Sigmoid colon (tissue), 7 donors: ENCODE measurements at places on chromosomes 1 and 21. TPM values are rescaled to one million over a fixed set of nuclear protein-coding genes. Genes with fewer than 3 reads are reported as not detected.

GRCh38 chr1:75785320-75785982, 605 bp upstream of the RABGGTB start:
- no peak for DNase-seq
- H3K27ac ChIP-seq: peak overlapping the region; percentile 79
- H3K4me1 ChIP-seq: peaks cover 44% of the 10 kb centered on the region

GREM2 gene
- polyA plus RNA-seq: 1.2 TPM

DNA sequence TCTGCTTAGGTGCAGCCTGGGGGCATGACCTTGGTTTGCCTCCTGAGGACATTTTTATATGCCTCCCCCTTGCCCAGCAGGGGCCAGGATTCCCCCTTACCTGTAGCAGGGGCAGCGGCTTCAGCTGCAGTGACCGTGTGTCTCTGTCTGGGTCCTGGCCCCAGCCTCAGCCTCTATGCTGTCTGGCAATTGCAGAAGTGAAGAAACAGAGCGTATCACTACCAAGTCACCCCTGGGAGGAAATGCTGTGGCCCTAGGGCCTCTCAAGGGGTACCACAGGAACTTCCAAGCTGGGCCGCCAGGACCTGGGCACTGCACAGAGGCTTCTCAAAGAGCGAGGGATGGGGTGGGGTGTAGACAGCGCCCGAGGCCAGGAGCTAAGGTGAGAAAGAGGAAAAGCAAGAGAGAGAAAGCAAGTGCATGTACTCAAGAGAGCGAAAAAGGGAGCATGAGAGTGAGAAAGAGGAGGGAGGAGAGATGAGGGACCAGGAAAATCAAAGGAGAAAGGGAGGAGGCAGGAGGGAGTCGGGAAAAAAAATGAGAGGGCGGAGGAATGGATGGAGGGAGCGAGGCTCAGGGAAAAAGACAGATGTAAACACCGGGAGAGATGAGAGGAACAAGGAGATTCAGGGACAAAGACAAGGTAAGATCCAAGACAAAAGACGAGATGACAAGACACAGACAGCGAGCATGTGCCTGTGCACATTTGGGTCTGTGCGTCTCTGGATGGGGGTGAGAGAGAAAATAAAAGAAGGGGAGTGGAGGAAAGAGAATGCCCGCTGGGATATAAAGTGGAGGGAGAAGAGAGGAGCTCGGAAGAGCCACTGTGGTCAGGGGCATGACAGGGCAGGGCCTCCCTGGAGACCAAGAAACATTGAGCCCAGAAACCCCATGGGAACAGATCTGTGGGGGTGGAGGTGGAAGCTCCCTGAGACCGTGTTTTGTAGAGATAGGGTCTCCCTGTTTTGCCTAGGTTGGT, at the start of gene PTAFR:
PTAFR (minus strand) TSS at position 199 of the 979 bp plus-strand sequence. CDS start 25,669 bp downstream, outside the sequence.
- DNase-seq: no peak
- H3K36me3 ChIP-seq: no peaks in the 10 kb centered on the region
- H3K27ac ChIP-seq: peak within 1 kb of the TSS; percentile 43
- H3K4me3 ChIP-seq: no peak within 1 kb of the TSS
- H3K27me3 ChIP-seq: no peaks in the 10 kb centered on the region
- no peaks in the 10 kb centered on the region for H3K4me1 ChIP-seq

- peak; percentile 29 for DNase-seq
- no peaks in the 10 kb centered on the region for H3K27me3 ChIP-seq
- H3K36me3 ChIP-seq: no peaks in the 10 kb centered on the region
- H3K4me3 ChIP-seq: no peak overlapping the region
- no peak overlapping the region for H3K27ac ChIP-seq
Measured at GRCh38 chr1:154386643-154387352, 18.3 kb upstream of the IL6R start.

SLC45A1 gene
- 1.5 TPM for polyA plus RNA-seq

UBAP2L gene
- 23.4 TPM for polyA plus RNA-seq

GRCh38 chr1:84780000-84780716, 89.9 kb upstream of the SSX2IP start:
- H3K27me3 ChIP-seq: no peaks in the 10 kb centered on the region
- no peaks in the 10 kb centered on the region for H3K4me1 ChIP-seq
- H3K36me3 ChIP-seq: no peaks in the 10 kb centered on the region

DNA sequence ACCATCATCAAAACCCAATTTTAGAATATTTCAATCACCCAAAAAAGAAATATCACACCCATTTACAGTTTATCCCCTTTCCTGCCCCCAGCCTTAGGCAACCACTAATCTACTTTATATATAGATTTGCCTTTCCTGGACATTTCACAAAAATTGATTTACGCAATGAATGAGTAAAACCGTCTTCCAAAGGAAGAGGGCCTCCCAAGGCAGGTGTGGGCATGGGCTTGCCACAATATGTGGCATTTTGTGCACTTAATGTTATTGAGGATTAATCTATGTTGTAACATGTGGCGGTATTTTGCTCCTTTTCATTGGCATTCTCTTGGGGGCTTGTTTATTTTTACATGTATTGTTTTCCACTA, 11.8 kb upstream of the BMP8B start:
- H3K27me3 ChIP-seq: no peaks in the 10 kb centered on the region
- H3K4me3 ChIP-seq: no peak overlapping the region
- H3K36me3 ChIP-seq: no peaks in the 10 kb centered on the region
- DNase-seq: peak; percentile 18
- H3K4me1 ChIP-seq: peaks cover 4% of the 10 kb centered on the region
- H3K27ac ChIP-seq: no peak overlapping the region

GRCh38 chr21:31265366-31266013, 78.6 kb downstream of the TIAM1 start:
- no peaks in the 10 kb centered on the region for H3K36me3 ChIP-seq
- no peak overlapping the region for H3K27ac ChIP-seq
- H3K27me3 ChIP-seq: no peaks in the 10 kb centered on the region
- no peak overlapping the region for H3K4me3 ChIP-seq
- no peaks in the 10 kb centered on the region for H3K4me1 ChIP-seq

- no peak overlapping the region for H3K4me3 ChIP-seq
- no peaks in the 10 kb centered on the region for H3K27me3 ChIP-seq
- H3K4me1 ChIP-seq: peaks cover 54% of the 10 kb centered on the region
- H3K27ac ChIP-seq: peak overlapping the region; percentile 97
- no peaks in the 10 kb centered on the region for H3K36me3 ChIP-seq
Measured at GRCh38 chr1:153919876-153920852, 2.6 kb downstream of the GATAD2B start.

DNA sequence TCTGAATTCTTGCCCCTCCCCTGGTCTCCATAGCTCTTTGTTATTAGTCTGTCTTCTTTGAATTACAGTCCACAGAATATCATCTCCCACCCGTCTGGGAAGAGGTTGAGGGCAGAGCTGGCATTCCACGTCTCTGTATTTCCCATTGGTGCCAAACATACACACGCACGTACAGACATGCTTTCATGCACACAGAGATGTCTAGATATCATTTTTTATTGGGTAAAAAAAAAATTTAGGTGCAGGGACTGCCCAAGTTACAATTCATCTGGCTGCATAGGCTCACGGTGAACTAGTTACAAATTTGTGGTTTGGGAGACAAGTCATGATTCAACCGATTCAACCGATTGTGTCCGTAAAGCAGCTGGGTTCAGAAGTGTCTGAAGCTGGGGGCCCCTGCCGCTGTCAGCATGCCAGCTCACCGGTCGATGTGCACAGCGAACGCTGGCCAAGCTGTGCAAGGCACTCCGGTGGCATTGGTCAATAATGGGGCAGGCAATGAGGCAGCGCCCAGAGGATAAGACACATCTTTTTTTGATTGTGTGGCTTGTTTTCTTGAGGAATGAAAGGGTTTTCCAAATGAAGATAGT, 73.7 kb downstream of the KCNN3 start:
- no peak for DNase-seq
- H3K27ac ChIP-seq: no peak overlapping the region
- no peaks in the 10 kb centered on the region for H3K36me3 ChIP-seq
- no peaks in the 10 kb centered on the region for H3K4me1 ChIP-seq

DNA sequence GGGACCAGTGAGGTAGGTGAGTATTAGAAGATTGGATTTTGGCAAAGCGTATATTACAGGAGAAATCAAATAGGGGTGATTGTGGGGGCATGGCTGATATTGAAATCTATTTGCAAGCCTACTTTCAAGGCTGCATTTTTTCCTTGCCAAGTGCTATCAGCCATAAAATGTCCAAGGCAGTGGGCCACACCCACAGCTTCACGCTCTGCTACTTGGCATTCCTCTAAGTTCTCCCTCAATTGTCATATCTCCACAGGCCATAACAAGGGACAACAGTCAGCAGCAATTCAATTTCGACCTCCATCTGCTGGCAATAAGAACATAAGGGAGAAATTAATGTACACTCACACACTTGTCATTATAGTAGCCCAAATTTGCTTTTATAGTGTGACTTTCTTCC, 667.1 kb upstream of the PKN2 start:
- no peaks in the 10 kb centered on the region for H3K27me3 ChIP-seq
- H3K36me3 ChIP-seq: no peaks in the 10 kb centered on the region
- DNase-seq: no peak
- H3K4me1 ChIP-seq: no peaks in the 10 kb centered on the region

EFCAB14 gene
- 36.9 TPM for polyA plus RNA-seq

DNA sequence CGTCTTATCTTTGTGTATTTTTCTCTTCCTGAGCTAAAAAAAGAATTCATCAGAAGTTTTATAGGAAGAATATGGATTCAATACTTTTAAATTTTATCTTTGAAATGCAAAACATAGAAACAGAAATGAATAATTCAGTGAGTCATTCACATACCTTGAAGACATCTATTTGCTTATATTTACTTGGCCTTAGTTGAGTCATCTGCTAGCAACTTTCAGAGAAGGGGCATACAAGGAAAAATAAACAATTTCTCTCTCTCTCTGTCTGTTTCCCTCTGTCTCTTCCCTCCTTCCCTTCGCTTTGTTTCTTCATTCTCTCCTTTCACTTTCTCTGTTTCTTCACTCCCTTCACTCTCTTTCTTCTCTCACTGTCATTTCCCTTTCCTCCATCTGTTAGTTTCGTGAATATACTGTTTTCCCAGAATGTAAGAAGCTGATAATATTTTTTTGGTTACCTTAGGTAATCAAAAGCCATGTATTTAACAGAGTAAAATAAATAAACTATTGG, 477.2 kb downstream of the BRINP3 start:
- no peaks in the 10 kb centered on the region for H3K4me1 ChIP-seq
- DNase-seq: no peak
- H3K27me3 ChIP-seq: no peaks in the 10 kb centered on the region
- no peak overlapping the region for H3K27ac ChIP-seq

- peak; percentile 82 for DNase-seq
- no peak overlapping the region for H3K27ac ChIP-seq
- no peaks in the 10 kb centered on the region for H3K36me3 ChIP-seq
Measured at GRCh38 chr1:81670286-81670685, 130.4 kb upstream of the ADGRL2 start.

GRCh38 chr1:74650561-74650960, 23.0 kb downstream of the ERICH3 start:
- no peak for DNase-seq
- no peaks in the 10 kb centered on the region for H3K36me3 ChIP-seq
- no peak overlapping the region for H3K27ac ChIP-seq

GRCh38 chr1:156194300-156194652, 372 bp downstream of the SLC25A44 start:
- H3K4me1 ChIP-seq: peaks cover 21% of the 10 kb centered on the region
- no peaks in the 10 kb centered on the region for H3K27me3 ChIP-seq
- DNase-seq: no peak
- peak overlapping the region; percentile 75 for H3K4me3 ChIP-seq
- H3K27ac ChIP-seq: peak overlapping the region; percentile 85

DNA sequence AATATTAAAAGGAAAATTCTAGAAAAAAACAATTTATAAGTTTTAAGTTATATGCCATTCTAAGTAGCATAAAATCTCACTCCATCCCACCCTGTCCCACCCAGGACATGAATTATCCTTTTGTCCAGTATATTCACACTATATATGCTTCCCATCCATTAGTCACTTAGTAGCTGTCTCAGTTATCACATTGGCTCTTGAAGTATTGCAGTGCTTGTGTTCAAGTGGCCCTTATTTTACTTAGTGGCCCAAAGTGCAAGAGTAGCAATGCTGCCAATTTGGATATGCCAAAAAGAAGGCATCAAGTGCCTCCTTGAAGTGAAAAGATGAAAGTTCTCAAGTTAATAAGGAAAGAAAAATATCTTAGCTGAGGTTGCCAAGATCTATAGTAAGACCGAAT, 192.3 kb downstream of the KCNT2 start:
- no peaks in the 10 kb centered on the region for H3K4me1 ChIP-seq
- no peaks in the 10 kb centered on the region for H3K27me3 ChIP-seq

SGIP1 gene
- polyA plus RNA-seq: under 0.01 TPM

- H3K36me3 ChIP-seq: no peaks in the 10 kb centered on the region
- no peak for DNase-seq
- H3K27ac ChIP-seq: no peak overlapping the region
- peaks cover 2% of the 10 kb centered on the region for H3K4me1 ChIP-seq
Measured at GRCh38 chr1:203586496-203587081, 40.0 kb upstream of the ATP2B4 start.

JMJD4 gene
- polyA plus RNA-seq: 8.8 TPM

IQGAP3 gene
- polyA plus RNA-seq: 0.60 TPM

ZMYND12 gene
- 1.2 TPM for polyA plus RNA-seq

AADACL3 gene
- polyA plus RNA-seq: not detected

DNA sequence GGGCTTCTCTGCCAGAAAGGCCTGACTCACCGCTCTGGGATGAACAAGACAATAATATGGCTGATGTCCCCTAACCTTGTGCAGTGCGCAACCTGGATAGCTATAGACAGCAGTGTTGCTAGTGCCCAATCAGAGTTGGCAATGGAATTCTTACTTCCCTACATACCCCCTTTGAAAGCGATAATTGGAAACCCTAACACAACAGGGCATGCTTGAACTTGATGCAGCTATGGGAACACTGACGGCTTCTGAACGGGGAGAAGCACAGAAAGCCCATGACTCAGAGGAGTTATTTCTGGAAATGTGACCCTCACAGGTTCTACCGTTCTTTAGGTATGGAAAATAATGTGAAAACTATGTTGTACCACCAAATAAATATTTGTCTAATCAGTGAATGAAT, 200.6 kb downstream of the TRABD2B start:
- no peak for DNase-seq
- peaks cover 7% of the 10 kb centered on the region for H3K4me1 ChIP-seq
- no peaks in the 10 kb centered on the region for H3K27me3 ChIP-seq
- H3K36me3 ChIP-seq: no peaks in the 10 kb centered on the region

DNA sequence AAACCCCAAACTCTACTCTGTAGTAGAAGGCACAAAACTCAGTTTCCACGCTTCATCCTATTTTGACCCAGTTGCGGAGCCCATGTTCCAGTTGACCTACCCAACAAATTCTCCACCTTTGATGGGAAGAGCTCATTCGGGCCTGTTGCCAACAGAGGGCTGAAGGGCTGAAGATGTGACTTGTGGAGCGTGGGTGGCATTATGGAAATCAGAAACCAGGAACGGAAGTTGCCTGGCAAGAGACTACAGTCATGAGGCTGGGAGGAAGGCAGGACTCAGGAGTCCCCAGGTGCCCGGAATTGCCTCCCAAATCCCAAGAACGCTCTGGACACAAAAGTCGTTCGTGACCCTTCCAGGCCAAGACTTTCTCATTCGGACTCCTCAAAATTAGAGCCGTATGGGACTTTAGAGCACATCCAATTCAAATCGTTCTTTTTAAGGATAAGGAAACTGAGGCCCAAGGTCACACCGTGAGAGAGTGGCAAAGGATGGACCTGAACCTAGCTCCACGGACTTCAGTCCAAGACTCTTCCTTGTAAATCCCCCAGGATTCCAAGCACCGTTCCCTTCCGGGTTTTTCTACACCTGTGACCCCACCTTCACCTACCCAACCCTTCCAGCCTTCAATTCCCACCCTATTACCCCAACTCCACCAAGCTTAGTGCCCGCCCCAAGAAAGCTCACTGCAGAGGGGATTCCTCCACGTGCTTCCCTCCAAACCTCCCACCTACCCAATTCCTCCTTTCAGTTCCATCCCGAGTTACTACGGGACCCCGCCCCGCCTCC, 739 bp downstream of the SMG5 start:
- no peaks in the 10 kb centered on the region for H3K27me3 ChIP-seq
- H3K27ac ChIP-seq: peak overlapping the region; percentile 84
- DNase-seq: no peak
- peak overlapping the region; percentile 83 for H3K4me3 ChIP-seq
- H3K36me3 ChIP-seq: peaks cover 12% of the 10 kb centered on the region
- peaks cover 33% of the 10 kb centered on the region for H3K4me1 ChIP-seq

RAP1GAP gene
- polyA plus RNA-seq: 47.4 TPM
